ENCODE measurements at places on chromosomes 7 and 10.

DNA sequence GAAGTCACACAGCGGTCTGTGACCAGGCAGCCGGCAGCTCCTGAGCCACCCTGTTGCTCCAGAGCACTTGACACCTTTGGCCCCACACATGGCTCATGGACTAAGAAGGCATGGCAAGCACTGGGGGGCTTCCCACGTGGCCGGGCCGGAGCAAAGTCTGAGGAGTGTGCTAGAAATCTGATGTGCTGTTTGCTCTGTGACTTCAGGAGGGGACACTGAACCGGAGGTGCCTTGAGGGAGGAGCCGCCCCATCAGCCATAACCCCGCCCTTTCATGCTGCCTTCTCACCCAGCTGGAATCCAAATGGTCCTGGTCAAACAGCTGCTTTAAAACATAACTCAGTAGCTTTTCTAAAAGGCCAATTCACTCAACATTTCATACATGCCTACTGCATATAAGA, 33.5 kb downstream of the PROSER2 start:
- no peak for DNase-seq

- no peak for DNase-seq
Measured at GRCh38 chr10:14574885-14575284, 199.8 kb downstream of the FAM107B start.

DNA sequence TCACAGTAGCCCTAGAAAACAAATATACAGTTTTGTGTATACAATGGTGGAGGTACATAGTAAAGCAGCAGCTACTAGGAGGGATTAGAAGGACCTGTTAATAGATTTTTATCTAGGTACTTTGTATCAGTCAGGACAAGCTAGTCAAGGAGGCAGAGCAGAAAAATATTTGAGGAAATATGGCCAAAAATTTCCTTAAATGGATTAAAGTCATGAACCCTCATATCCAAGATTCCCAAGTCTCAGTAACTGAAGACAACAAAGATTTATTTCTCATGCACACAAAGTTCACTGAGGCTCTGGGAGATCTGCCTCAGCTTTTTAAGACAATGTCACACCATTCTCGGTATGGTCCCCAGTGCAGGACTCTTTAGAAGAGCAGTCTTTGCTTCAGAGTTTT, 28.1 kb upstream of the ARMC3 start:
- no peak for DNase-seq

- no peak for DNase-seq
Measured at GRCh38 chr10:80290474-80291220, 1.2 kb upstream of the MAT1A start.

GRCh38 chr10:43403911-43404703, 4.9 kb downstream of the HNRNPF start:
- DNase-seq = peak; percentile 21

GRCh38 chr7:159122276-159122675, 22.4 kb downstream of the VIPR2 start:
- DNase-seq = no peak

DNA sequence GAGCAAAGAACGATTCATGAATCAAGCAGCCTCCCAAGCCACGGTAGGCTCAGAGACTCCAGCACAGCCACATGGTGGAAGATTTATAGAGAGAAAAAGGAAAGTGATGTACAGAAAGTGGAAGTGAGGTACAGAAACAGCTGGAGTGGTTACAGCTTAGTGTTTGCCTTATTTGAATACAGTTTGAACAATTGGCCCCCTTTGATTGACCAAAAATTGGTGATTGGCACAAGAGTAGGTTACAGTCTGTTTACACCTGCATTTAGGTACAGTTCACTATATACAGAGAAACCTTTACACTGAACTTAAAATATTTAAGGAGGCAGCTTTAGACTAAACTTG, 136.4 kb upstream of the ASAH2 start:
- no peak for DNase-seq

DNA sequence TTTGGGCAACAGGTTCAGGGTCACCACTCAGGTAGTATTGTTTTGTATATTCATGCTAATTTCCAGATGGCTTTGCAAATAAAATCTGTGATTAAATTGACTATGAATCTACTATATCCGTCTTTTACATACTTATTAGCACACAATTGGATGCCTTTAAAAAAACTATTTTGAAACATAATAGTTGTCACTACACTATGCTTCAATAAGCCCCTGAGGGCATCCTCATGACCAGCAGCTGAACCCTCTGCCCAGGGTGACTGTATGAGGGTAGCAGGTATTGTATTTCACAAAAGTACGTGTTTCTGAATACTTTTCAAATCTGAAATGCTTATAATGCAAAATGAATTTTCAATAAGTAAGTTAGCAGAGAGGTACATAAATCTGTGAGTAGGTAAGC, 97.3 kb downstream of the DNAH11 start:
- peak; percentile 93 for DNase-seq

GRCh38 chr7:33262476-33262875, 133.1 kb downstream of the BBS9 start:
- DNase-seq = no peak

- peak; percentile 83 for DNase-seq
Measured at GRCh38 chr10:98039690-98040381, 9.4 kb upstream of the CRTAC1 start.

DNA sequence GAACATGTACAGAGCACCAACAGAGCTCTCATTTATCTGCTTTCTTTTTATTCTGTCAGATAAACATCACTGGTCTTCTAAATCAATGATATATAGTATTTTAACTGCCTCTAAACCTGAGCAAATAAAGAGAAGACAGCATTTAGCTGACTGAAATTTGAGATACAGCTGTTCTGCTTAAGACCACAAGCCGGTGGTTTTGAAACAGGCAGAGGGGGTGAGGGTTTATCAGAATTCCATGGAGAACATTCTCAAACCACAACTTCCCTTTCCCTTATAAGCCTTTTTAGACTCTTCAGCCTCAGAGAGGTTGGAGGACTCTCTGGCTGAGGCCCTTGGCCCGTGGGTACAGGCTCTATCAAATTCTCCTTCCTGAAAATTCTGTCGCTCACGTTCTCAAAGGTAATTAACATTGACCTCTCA, 87.4 kb upstream of the RSU1 start:
- DNase-seq = no peak

GRCh38 chr7:117386110-117386706, 41.1 kb downstream of the ASZ1 start:
- DNase-seq = no peak

Data from NCI-H69 (cell line).